ENCODE measurements at places on chromosomes 5 and 9.

DNA sequence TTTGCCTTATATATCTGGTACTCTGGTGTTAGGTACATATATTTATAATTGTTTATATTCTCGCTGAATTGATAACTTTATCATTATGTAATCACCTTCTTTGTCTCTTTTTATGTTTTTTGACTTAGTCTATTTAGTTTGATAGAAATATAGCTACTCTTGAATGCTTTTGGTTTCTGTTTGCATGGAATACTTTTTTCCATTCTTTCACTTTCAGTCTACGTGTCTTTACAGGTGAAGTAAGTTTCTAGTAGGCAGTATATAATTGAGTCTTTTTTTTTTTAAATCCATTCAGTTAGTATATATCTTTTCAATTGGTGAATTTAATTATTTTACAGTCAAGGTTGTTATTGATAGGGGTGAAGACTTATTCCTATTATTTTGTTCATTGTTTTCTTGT, 131.7 kb downstream of the PSAT1 start:
- no peak for DNase-seq

DNA sequence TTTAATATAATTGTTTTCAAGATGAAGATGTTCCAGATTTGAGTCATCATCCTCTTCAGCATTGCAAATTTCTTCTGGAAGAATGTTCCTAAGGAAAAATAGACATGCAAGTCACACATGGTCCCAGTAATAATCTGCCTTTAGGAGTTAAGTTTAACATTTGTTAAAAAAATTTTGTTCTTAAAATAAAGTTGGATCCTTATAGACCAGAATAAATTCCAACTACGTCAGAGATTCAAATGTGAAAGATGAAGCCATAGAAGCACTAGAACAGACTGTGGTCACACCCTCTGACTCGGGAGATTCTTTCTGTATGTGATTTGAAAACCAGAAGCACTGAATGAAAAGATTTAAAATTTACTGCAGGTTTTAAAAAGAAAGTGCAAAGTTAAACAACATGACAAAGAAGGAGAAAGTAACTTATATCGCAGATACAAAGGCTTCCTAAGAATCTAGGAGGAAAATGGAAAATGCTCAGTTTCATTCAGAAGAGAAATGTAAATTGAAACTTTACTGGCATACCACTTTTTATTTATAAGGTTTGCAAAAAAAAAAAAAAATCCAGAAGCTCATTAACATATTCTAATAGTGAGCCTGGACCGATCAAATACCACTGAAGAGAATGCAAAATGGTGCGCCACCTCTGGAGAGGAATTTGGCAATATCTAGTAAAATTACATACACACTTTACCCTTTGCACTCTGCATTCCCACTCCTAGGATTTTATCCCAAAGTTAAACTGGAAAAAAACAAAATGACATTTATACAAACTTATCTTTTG, 14.3 kb upstream of the ASPN start:
- no peak for DNase-seq

GRCh38 chr5:134252671-134253070, 26.8 kb upstream of the PPP2CA start:
- DNase-seq, result no peak

GRCh38 chr5:15499528-15500324, at the start of gene FBXL7:
Gene FBXL7 (plus strand): TSS chr5:15500180.
- DNase-seq, result no peak

GRCh38 chr9:137014166-137014565, 13.9 kb downstream of the ABCA2 start:
- DNase-seq, result no peak
